ENCODE measurements at places on chromosomes 5 and 9. TPM values are rescaled to one million over a fixed set of nuclear protein-coding genes. Genes with fewer than 3 reads are reported as not detected.

GRCh38 chr9:131679261-131680020 is 60.4 kb downstream of the RAPGEF1 start:
- DNase-seq, result no peak

Gene PDCD1LG2
- total RNA-seq, result not detected

GRCh38 chr5:29077451-29077850 is 2039.1 kb upstream of the CDH9 start:
- no peak for DNase-seq

DNA sequence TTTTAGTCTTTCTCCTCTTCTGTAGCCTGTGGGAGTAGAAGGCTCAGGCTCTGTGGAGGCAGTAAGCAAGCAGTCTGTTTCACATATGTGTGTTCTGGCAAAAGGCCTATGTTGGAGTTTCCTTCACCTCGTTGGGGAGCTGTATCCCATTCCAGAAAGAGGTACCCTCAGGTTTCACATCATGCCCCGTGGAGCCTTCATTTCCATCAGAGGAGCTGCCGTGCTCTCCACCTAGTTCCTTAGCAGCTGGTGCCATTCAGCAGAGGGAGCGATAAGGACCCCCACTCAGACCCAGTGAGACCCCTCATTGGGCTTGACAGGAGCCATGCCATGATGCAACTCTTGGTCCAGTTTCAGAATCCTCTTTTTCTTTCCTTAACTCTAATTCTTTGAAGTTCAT is 50.6 kb upstream of the ANGPTL2 start:
- DNase-seq, result no peak

Gene PIP5K1B
- total RNA-seq, result 8.6 TPM

DNA sequence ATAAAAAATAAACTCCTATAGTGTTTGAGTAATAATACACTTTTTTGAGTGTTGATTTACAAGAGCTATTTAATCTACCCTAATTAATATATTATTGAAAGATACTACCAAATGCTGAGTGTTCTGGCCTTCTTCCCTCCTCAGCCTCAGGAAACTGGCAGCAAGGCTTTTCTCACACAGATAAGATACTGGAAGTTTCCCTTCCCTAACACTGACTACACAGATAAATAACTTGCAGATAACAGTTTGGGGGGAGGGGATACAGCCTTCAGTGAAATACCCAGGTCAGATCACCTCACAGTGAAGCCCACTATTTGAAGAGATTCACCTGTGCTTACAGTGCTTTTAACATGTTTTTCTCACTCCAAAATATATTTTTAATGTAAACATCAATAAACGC is 1.6 kb upstream of the NIPSNAP3A start:
- DNase-seq, result no peak

DNA sequence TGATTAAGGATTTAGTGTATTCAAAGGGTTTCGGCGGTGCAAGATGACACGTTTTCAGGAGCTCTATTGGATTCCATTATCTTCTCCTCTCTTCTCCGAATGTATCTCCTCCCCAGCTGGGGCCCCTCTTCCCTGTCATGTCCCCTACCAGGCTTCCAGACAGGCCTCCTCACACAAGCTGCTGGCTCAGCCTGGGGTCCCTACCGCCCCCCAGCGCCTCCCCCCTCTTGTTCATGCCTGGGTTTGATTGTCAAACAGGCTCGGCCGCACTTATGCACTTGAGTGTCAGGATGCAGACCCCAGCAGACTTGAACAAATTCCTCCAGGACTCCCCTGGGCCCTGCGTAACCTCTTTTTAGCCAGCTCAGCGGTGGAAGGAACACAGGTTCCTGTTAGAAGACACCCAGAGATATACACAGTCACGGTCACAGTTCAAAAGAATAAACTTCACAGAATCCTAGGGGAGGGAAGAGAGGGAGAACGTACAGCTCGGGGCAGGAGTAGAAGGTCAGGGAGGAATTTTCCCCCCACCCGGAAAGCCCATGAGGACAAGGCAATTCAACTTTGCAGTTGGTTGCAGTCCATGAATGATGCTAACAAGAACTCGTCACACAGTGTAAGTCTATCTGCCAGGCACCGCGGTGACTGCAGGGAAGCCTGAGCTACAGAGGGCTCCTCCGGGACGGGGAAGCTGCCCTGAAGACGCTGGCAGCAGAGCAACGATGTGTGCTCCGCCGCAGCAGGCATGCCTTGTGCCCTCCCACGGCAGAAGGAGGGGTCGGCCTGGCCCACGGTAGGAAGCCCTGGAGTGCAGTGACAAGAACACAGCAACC is 560.0 kb downstream of the BNC2 start:
- DNase-seq, result no peak

DNA sequence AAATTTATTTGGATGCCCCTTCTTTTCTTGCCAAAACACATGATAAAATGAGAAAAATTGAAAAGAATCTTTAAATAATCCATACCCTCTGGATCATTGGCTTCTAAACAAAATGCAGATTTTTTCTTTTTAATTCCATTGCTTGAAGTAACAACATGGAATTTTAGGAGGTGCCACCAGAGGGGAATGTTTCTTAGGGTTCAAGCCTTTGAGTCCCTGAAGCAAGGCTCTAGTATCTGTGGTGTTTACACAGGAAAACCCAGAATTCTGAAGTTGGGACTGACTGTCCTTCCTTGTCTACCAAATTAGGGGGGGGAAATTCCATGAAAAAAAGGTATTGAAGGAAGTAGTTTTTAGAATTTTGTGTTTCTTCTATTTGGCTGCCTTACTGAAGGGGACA is 69.4 kb downstream of the LMNB1 start:
- DNase-seq, result no peak
